ENCODE measurements at places on chromosomes 12 and 14.
A peak's percentile ranks its signal among the peaks of the same experiment; 100 is the strongest.

DNA sequence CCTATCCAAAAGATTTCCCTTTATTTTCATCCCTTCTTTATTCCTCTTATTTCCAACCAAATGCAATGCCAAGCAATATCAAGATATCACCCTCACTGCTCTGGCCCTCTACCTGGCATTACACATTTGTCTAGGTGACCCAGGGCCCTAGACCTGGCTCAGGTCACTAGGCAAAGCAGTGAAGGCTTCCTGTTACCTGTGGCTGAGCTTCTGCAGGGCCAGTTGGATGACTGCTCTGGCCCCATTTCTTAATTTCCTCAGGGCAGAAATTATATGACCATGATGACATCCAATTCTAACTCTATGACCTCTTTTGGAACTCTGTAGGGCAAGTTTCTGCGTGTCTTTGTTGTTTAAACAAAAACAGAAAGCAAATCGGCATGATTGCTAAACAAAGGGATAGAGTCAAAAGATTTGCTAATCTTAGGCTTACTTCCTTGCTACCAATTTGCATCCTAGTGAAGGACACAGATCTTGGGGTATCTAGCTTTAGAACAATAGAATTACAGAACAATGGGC, 7.4 kb upstream of the CCDC198 start:
- no peak for DNase-seq

DNA sequence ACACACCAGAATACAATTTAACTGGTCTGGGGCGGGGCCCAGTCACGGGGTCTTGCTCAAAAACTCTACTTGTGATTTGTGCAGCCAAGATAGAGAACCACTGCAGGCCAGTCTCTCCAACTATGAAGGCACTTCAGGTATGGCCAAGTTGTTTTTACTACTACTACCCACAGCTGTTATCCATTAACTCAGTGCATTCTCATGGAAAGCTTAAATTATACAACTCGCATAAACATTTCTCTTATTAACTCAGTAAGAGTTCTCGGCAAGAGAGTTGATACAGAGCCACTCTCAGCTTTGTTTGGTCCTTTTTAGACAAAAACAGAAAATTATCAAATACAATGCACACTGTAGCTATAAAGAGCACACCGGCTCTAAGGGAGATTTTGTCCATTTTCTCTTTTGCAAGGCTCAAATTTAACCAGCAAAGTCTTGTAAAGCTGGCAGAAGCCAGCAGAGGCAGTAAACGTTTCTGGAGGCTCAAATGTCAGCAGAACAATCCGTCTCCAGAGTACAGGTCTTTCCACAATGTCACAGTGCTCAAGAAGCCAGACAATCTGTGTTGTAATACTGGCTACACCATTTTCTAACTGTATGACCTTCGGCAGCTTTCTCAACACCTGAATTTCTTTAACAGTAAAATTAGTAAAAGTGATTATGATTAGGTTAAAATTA, 85.9 kb downstream of the PTGER2 start:
- DNase-seq, result no peak

DNA sequence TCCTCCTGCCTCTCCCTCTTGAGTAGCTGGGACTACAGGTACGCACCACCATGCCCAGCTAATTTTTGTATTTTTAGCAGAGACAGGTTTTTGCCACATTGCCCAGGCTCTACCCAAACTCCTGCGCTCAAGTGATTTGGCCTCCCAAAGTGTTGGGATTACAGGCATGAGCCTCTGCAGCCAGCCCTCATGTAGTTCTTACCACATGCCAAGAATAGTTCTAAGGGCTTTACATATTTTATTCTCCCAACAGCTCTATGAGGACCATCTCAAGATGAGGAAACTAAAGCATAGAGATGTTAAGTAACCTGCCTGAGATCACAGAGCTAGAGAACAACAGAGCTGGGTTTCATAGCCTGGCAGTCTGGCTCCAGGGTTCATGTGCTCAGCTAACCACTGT, 37.9 kb upstream of the ALDH2 start:
- DNase-seq, result no peak

DNA sequence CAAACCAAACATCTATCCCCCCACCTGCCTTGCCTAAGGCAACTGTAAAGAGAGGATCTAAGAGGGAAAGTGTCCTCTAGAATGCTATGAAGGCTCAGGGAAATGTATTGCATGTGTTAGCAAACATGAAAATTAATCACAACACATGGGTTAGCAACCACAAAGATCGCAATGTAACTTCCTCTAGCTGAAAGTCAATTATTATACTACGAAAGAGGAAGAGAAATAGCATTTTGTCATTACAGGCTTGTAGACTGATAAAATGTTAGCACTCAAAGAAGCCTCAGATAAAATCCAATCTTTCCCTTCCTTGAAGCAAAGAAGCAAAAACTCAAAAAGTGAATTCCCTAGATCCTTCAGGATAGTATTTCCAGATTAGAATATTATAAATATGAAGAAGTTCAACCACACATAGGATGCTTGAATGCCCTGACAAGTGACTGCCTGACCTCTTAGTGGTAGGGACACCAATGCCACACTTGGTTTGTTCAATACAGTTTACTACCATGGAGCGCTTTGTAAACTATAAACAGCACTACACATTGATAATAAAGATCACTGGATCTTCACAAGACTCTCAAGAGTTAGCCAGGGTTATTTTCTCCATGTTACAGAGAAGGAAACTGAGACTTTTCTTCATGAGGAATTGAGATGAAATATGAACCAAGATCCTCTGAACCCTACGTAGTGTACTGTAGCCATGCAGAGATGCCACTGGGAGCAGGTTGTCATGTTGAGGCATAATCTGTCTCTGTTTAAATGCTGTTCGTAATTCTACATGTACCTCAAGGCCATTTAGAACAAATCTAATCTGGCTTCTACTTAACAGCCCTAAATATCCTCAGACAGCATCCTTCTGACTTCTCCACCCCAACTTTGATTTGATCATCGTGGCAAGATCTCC, 100.7 kb downstream of the ITPR2 start:
- no peak for DNase-seq

DNA sequence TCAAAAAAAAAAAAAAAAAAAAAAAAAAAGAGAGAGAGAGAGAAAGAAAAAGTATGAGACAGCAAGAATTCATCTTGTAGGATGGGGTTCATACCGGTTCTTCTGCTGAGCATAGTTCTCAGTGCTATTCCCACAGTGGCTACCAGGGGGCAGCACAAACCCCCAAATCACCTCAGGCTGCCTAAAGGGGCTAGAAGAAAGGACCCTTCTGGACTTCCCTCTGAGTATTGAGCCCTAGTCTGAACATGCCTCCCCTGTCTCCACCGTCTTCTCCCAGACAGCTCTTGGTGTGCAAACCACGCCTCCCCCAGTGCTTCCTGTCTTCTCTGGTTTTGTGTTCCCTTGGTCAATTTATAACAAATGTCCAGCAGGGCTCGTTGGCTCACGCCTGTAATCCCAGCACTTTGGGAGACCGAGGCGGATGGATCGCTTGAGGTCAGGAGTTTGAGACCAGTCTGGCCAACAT, 31.3 kb upstream of the SMUG1 start:
- peak; percentile 77 for DNase-seq

GRCh38 chr14:60644666-60645065, 4.6 kb downstream of the SIX1 start:
- no peak for DNase-seq

DNA sequence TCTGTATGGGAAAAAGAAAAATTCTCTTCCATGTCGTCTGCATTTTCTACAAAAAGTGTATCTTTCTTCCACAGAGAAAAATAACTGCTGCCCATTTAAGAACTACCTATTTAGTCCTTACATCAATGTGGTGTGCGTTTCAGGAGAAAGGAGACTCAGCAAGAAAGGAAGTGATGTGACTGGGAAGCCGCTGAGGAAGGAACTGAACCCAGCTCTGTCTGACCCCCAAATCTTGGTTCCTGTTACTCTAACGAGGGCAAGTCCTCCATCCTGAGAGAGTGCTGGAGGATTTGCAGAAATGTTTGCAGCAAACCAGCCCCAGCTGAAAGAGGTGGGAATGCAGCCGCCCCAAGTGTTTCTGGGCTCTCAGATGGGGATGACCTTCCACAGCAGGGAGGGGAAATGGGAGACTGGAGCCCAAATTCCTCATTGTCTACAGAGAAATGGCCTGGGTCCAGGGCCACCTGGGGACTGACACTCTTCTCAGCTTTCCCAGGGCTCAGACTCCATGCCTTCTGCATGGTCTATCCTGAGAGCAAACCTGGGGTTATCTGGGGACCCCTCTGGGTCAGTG, 6.7 kb upstream of the MLEC start:
- no peak for DNase-seq
